Mucosa of descending colon (tissue), 3 donors: ENCODE measurements at places on chromosomes 16 and 17.

DNA sequence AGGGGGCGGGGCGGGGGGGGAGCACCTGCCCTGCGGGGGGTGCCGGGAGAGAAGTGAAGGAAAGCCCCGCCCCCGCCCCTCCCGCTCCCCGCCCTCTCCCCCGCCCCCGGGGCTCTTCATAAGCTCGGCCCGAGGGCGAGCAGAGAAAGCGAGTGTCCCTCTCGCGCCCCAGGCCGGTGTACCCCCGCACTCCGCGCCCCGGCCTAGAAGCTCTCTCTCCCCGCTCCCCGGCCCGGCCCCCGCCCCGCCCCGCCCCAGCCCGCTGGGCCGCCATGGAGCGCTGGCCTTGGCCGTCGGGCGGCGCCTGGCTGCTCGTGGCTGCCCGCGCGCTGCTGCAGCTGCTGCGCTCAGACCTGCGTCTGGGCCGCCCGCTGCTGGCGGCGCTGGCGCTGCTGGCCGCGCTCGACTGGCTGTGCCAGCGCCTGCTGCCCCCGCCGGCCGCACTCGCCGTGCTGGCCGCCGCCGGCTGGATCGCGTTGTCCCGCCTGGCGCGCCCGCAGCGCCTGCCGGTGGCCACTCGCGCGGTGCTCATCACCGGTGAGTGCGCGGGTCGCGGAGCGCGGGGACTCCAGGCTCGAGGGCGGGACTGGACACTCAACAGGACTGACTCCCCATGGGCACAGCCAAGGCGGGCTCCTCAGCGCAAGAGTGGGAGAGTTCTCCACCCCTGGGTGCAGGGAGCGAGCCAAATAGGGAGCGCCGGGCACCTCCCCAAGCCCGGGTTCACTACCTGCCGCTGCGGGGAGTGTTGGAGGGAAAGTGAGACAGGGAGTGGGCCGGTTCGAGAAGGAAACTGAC lies at the start of gene HSD11B2:
TSS of gene HSD11B2 (plus strand) at position 145 of the 798 bp plus-strand sequence. CDS start at position 273, 128 bp downstream.
- peak; percentile 88 for DNase-seq

GRCh38 chr17:29584452-29585079 lies 4.9 kb downstream of the GIT1 start:
- peak; percentile 46 for DNase-seq

- DNase-seq, result no peak
These were observed 2.5 kb upstream of the PRR29 start for GRCh38 chr17:63995626-63996025.

- DNase-seq, result no peak
These were observed 73.9 kb upstream of the DHX40 start for GRCh38 chr17:59491353-59492090.

- no peak for DNase-seq
These were observed 74.9 kb downstream of the SDR42E1 start for GRCh38 chr16:81936209-81937000.

DNA sequence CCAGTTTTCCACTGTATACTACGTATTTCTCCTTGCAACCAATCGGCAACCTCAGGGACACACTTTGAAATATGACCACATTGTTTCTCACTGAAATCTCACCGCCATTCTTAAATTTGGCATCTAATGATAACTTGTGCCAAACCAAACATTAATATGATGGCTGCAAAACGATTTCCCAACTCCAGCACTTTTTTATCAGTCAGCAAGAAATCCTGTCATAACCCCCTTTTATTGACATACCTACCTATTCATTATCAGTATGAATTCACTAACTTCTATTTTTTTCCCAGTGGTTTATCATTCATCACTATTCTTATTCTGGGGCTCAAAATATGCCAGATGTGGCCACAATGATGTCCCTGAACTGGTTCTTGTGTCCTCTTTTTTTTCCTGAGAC lies 15.8 kb downstream of the MBTD1 start:
- no peak for DNase-seq

GRCh38 chr17:43695970-43696865 lies 34.5 kb upstream of the MEOX1 start:
- no peak for DNase-seq

DNA sequence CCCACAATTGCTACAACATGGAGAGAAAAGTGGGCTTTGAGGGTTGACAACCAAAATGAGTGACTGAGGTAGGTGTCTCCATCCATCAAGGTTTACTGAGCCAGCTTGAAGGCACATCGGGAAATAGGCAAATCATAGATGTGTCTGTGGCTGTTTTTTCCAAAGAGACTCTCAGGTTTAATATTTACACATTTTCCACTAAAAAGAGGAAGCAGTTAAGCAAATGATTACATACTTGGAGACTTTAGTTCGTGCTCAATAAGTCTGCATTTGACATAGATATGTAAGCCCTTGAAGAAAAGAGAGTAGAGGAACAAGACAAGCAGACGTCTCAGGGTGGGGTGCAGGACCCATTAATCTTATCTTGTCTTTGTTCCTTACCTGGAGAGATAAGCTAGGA lies 148.9 kb upstream of the COX10 start:
- DNase-seq, result no peak

- DNase-seq, result no peak
These were observed 35.6 kb downstream of the ELAC2 start for GRCh38 chr17:12982224-12982623.

- DNase-seq, result no peak
These were observed 20.6 kb downstream of the RTN4RL1 start for GRCh38 chr17:2004435-2004952.

DNA sequence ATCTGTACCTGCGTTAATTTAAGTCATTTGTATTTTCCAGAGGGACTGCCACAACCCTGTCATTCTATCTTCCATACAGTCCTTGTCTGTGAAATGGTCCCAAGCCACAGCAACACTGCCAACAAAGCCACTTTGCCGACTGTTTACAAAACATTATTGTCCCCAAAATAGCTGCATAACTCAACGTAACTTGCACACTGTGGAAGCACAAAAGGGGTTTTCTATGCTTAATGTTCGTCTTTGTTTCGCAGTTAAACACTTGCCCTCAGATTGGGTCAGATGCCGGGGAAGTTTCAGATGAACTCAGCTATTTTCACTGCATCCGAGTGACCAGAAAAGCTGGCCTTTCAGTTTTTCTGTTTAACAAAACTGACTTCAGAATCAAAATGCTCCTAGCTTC lies 4.6 kb downstream of the SEC14L5 start:
- no peak for DNase-seq

- DNase-seq, result no peak
These were observed 55.2 kb downstream of the RAI1 start for GRCh38 chr17:17736205-17737183.

- DNase-seq, result no peak
These were observed 36.7 kb downstream of the SPAG9 start for GRCh38 chr17:51083981-51084380.

DNA sequence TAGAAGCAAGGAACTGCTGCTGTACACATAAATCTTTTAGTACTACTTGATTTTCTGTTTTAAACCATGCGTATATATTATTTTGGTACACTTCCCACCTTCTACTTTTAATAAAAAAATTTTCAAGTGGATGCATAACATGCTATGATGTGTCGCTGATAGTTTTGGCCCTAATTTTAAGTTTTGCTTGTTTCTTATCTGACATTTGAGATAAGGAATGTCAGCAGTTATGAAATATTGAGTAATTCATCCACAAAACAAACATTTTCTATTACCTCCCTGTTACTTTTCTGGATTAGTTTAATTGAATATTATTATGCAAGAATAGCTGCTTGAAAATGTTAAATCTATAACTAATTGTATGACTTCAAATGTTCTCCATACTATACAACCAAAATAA lies 35.8 kb downstream of the N4BP1 start:
- no peak for DNase-seq

GRCh38 chr16:83619381-83620150 lies 188.2 kb upstream of the HSBP1 start:
- DNase-seq, result no peak

DNA sequence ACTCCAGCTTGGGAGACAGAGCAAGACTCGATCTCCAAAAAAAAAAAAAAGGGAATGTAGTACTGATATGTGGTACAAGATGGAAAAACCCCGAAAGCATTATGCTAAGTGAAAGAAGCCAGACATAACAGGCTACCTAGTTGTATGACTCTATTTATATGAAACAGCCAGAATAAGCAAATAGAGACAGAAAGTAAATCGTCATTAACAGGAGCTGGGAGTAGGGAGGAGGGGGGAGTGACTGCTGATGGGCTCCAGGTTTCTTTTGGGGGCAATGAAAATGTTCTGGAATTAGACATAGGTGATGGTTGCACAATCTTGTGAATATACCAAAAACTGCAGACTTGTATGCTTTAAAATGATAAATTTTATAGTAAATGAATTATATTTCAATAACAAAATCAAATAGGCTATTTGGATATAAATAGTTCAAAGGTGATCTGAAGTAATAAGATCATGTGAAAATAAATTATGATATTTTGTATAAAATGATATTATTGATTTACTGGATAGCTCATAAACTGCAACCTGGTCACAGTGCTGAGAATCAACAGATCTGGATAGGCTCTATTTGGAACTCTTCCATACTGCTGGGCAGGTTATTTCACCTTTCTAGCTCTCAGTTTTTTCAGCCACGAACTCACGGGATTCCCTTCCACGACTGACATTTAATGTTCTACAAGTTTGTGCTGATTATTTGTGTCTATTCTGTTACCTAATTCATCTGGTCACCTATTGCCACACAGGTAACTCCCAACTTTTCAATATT lies 27.1 kb downstream of the ZNF652 start:
- DNase-seq, result no peak

DNA sequence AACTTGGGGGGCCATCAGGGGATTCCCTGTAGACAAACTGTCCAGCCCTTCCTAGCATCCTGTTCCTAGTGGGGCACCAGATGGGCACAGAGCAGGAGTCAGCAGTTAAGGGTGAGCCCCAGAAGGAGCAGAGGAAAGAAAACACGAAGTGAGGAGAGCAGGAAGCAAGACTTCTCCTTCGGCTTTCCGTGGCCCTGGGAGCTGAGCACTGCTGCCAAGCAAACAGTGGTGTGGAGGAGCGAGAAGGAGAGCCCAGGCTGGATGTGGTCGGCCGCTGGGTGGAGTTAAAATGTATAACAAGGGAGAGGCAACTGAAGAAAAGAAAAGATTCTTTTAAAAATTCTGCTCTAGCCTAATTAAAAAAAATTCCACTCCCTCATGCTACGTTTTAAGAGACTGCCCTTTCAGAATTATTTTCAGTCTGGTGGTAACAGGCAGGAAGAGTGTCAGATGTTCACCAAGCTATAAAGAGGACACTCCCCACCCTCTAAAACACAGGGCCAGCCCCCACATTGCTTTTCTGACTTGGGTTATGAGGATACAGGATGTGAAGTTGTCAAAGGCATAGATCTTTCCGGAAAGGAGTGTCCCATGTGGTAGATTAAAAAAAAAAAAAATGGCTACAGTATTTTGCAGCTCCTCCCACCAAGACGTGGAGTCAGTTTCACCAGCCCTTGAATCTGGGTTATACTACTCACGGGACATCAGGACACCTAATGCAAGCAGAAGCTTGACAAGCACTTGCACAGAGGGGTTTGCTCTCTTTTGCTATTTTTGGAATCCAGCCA lies 74.9 kb upstream of the ZFHX3 start:
- DNase-seq, result no peak

- no peak for DNase-seq
These were observed 759.9 kb downstream of the KCNJ2 start for GRCh38 chr17:70929226-70929625.

DNA sequence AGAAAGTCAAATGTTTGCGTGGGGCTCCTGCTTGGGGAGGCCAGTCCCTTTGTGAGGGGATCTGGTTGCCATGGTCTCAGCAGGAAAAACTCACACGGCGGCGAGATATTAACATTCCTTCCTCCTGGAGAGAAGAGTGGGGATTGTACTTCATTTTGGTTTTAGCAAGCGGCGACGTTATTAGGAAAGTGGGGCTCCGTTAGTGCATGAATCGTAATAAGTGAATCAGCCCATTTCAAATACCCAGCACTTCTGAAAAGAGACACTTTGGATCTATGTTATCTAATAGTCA lies 41.6 kb upstream of the METRNL start:
- no peak for DNase-seq

DNA sequence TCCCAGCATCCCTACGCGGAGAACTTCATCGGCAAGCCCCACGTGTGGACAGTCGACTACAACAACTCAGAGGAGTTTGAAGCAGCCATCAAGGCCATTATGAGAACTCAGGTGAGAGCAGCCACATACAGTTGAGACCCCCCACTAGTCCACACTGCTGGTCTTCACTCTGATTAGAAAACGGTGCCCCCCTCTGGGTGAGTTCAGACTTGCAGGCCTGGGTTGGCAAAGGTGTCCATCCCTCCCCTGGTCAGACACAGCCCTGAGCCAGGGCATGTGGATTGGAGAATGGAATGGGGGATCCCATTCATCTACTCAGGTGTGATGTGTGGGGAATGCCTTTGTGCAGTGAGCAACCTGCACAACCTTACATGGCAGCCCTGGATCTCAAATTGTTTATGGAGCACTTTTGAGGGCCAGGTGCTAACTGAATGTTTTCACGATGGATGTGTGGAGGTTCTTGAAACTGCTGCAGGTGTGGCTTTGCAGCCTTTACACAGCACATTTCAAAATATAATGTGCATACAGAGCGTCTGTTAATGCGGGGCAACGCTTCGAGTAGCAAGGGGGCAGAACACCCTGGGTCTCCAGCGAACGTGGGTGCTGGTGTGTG lies 72.6 kb downstream of the MGAT5B start:
- no peak for DNase-seq

DNA sequence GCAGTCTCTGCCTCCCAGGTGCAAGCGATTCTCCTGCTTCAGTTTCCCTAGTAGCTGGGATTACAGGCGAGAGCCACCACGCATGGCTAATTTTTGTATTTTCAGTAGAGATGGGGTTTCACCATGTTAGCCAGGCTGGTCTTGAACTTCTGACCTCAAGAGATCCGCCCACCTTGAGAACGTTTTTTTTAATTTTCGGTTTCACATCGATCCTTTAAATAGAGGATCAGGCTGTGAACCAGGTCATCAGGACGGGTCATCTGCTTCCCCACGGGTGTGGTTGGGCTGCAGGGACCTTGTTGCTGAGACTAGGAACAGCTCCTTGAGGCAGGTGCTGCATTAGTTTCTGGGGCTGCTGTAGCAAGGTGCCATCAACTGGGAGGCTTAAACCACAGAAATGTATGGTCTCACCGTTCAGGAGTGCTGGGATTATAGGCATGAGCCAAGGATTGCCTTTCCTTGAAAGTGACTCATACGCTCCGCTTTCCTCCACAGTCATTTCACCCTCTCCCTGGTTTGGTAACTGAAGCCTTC lies 7.9 kb upstream of the NAGPA start:
- DNase-seq, result no peak

DNA sequence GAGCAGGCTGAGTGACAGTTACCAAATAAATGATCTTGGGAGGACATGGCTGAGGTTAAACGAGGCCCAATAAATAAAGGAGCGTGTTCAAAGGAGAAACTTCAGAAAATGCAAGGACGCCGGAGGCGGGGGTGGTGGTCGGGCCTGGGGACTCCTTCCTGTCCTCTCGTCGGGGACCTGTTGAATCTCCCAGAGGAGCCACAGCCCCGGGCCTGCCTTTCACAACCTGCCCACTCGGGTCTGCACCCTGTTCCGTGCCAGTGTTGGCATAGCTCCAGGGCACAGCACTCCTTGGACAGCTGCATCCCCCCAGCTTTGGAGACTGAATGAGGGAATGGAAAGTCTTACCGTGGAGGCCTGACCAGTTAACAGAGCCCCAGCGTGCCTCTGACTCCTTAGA lies 8.1 kb upstream of the TBX4 start:
- DNase-seq, result no peak

GRCh38 chr17:17859909-17860765 lies 23.4 kb upstream of the SREBF1 start:
- peak; percentile 75 for DNase-seq
